A549 treated with GW870086 at 1 μM for 4 hours (cell line): ENCODE measurements at places on chromosomes 11 and 22. TPM values are rescaled to one million over a fixed set of nuclear protein-coding genes. Genes with fewer than 3 reads are reported as not detected.

Gene OR8H2
- total RNA-seq, result not detected in 5 replicates

Gene C11orf24
- 54.2 to 62.5 TPM (median 61.2 TPM) in 5 replicates for total RNA-seq

Gene CECR2
- 0.05 to 0.14 TPM (median 0.08 TPM) in 5 replicates for total RNA-seq

Gene F2
- 1.9 to 2.6 TPM (median 2.2 TPM) in 5 replicates for total RNA-seq

Gene CYTH4
- total RNA-seq, result 0.59 to 1.9 TPM (median 0.90 TPM) in 5 replicates

Gene YIF1A
- total RNA-seq, result 96.1 to 128 TPM (median 120 TPM) in 5 replicates

Gene OR51D1
- not detected in 5 replicates for total RNA-seq

Gene OR10G7
- not detected in 5 replicates for total RNA-seq

Gene SLC22A12
- not detected in 5 replicates for total RNA-seq

Gene GLYATL1
- 0.15 TPM in 1 of 5 replicates, not detected in the others for total RNA-seq

Gene FXYD2
- 14.3 to 21.9 TPM (median 15.8 TPM) in 5 replicates for total RNA-seq

Gene GANAB
- total RNA-seq, result 237 to 277 TPM (median 252 TPM) in 5 replicates

Gene FAM181B
- 0.05 to 0.07 TPM (median 0.05 TPM) in 3 of 5 replicates, not detected in the others for total RNA-seq

Gene SERHL2
- total RNA-seq, result 0.13 to 0.59 TPM (median 0.24 TPM) in 3 of 5 replicates, not detected in the others

Gene GRM5
- not detected in 5 replicates for total RNA-seq

Gene LDHAL6A
- total RNA-seq, result not detected in 5 replicates

Gene CBLIF
- not detected in 5 replicates for total RNA-seq

Gene VPREB1
- not detected in 5 replicates for total RNA-seq

Gene MISFA
- 1.9 to 2.7 TPM (median 2.2 TPM) in 5 replicates for total RNA-seq
